ENCODE measurements at places on chromosomes 3 and 15.

- DNase-seq: no peak
These were observed 144.7 kb upstream of the PEX5L start for GRCh38 chr3:180181387-180181786.

DNA sequence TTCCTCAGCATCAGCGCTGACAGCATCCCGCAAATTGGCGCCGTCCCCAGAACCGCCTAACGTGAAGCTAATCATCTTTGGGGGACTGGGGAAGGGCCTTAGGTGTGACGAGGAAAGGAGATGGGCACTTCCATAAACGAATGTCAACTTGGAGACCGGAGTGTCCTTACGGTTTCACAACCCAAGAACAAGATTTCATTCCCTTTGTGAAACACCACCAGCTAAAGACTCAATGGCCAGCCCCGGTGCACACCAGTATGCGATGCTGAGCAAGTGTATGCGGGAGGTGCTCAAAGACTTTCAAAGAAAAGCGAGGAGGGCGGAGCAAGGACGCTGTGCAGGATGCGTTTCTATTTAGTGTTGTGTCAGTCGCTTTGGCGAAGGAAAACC, 759 bp upstream of the TTBK2 start:
- no peak for DNase-seq

DNA sequence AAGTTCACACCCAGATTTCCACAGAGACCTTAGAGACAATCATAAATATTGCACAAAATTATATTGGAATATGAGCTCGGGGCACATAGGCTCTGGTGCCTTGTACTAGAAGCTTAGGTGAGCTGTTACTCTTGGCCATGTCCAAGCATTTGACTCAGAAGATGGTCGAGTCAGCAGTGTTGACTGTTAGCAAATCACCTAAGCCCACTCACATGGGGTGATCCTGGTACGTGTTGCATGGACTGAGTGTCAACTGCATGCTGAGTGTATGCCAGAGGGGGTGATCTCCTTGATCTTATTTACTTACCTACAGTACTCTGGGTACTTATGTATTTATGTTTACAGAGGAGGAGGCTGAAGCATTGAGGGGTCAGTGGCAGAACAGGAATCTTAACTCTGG, 14.0 kb downstream of the SMAD3 start:
- DNase-seq: no peak

DNA sequence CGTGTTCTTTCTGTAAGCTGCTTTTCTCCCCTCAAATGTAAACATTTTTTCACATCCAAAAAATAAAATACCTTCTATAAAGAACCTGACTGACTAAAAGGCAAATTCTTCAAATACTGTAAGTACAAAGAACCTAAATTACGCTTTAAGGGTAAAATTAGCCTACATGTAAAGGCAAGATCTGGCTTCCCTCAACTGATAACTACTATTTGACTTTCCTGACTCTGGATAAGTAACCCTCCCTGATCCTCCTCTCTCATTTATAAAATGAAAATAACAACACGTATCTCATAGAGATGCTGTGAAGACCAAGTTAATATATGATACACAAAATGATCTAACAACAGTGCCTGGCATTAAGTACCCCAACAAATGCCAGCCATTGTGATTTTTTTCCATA, 12.2 kb downstream of the ADAM10 start:
- no peak for DNase-seq

GRCh38 chr3:59133311-59133710, 83.5 kb upstream of the CFAP20DC start:
- DNase-seq: no peak

GRCh38 chr3:72001758-72002157, 216.8 kb upstream of the PROK2 start:
- no peak for DNase-seq

DNA sequence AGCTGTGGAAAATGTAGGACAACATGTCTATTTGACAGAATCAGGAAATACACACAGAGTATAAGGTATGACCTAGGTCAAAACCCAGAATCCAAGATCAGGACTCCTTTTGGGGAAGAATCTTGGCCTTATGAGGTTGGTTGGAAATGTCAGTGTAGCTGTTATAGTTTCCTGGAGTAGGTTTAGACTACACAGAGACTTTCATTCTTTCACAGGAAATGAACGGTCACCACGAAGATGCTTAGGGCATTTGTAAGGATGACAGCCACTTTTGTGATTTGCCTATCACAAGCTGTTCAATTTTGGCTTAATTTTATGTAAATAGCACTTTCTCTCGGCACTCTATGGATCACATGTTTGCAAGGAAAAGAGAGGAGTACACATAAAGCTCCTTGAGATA, 18.6 kb upstream of the ZBTB20 start:
- no peak for DNase-seq

- DNase-seq: no peak
These were observed 163.5 kb downstream of the GOLGA6L4 start for GRCh38 chr15:84398763-84399701.

- DNase-seq: no peak
These were observed 27.6 kb downstream of the SORD start for GRCh38 chr15:45050587-45050986.

Data from T1000 (cell line).